ENCODE measurements at places on chromosomes 4 and X.

DNA sequence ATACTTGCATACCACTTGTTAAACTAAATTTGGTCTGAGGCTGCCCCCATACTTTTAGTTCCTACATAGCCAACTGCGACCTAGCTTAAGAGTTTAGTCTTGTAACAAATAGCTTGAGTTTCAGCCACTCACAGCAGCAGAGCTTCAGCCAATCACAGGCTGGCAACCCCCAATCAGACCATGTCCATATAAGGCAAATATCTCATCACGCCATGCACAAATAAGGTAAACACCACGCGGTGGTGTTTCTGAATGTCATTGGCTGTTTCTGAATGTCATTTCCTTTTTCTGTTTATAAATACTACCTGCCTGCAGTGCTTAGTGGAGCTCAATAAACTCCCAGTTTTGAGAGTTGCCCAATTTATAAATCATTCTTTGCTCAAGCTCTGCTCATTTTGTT lies 143.1 kb upstream of the MAD2L1 start:
- DNase-seq, result no peak

DNA sequence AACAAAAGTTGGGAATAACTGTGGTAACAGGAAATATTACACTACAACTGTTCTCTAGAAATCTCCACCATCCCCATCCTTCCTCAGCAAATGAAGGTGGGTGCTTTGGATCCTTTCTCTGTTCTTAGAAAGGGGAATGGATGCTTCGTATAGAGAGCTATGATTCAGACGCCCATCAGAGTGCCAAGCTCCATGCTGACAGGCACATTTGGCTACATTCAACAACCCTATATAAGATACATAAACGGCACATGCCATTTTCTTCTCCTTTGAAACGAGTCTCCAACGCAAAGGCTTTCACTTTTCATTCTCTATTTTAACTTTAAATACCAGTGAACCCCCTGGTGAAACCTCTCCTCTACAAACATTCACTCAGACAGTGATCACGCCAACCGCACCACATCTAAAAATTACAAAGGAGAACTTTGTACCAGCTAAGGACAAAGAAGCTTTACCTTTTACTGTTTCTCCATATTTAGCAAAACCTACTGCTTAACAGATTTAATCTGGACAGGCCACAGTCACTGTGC lies 172.5 kb downstream of the TSPAN5 start:
- DNase-seq, result no peak

GRCh38 chr4:6369924-6370645 lies 100.4 kb downstream of the WFS1 start:
- no peak for DNase-seq

- no peak for DNase-seq
Observed at GRCh38 chr4:55398966-55399365, 3.2 kb downstream of the TMEM165 start.
